ENCODE measurements at places on chromosomes 4 and X.

- DNase-seq = peak; percentile 90
These were observed 58.4 kb upstream of the STS start for GRCh38 chrX:7088968-7089615.

DNA sequence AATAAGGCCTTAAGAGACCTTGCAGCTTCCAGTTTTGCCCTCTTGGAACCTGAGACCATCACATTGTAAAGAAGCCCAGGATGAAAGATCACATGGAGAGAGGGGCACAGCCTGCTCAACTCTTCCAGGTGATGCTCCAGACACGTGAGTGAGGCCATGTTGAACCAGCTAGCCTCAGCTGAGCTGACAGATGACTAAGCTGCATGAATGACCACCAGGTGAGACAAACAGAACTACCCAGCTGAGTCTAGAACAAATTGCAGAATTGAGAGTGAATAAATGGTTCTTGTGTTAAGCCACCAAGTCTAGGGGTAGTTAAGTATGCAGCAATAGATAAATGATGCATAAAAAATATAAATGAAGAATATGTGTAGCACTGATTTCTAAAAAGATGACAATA lies 16.8 kb upstream of the GPR82 start:
- no peak for DNase-seq

- no peak for DNase-seq
These were observed 176.4 kb downstream of the IL13RA2 start for GRCh38 chrX:114841051-114841450.

- no peak for DNase-seq
These were observed 7.0 kb downstream of the AMMECR1 start for GRCh38 chrX:110310896-110311295.

DNA sequence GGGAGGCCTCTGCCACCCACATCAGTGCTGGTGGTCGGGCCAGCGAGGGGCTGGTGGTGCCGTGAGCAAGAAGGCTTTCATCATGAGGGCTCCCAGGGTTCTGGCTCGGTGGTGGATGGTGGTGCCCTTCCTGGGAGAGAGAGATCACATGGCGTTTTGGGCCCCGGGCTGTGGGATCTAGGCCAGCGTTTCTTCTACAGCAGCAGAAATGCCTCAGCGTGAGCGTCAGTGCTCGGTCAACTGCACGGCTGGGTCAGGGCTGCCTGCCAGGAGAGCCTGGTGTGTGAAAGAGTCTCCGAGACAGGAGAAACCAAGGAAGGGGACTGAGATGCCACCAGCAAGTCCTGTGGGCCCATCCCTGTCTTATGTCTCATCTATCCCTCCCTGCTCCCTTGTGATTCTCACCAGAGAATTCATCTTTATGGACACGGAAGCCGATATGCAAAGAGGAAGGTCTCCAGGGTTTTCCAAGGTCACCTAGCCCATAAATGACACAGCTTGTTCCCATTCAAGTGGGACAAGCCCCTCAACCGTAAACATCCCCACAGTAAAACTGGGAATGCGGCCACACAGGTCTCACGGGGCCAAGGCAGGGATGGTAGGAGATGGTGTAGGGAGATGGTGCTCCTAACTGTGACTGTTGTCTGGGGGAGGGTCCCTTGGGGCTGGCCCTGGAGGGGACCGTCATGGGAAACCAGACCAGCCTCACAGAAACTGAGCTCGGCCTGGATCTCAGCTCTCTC lies 99.2 kb downstream of the SORCS2 start:
- DNase-seq = no peak

DNA sequence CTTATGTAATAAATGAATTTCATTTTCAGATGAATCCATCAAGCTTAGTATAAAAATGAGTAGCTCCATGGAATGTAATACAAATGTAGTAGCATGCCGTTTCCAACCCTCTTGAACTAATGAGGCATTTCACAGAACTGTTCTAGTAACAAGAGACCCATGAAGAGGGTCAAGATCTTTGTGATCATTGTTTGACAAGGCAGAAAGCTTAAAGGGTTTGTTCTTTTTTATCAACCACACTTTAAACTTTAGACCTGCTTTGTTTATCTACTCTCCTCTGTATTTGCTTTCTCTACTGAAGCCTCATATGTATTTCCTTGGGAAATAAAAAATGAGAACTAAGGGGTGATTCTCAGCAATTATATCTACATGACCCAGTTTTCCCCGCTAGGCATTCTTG lies 513.9 kb downstream of the ARAP2 start:
- no peak for DNase-seq

Measured in Karpas-422 (cell line).